ENCODE measurements at places on chromosomes 2 and 18.

DNA sequence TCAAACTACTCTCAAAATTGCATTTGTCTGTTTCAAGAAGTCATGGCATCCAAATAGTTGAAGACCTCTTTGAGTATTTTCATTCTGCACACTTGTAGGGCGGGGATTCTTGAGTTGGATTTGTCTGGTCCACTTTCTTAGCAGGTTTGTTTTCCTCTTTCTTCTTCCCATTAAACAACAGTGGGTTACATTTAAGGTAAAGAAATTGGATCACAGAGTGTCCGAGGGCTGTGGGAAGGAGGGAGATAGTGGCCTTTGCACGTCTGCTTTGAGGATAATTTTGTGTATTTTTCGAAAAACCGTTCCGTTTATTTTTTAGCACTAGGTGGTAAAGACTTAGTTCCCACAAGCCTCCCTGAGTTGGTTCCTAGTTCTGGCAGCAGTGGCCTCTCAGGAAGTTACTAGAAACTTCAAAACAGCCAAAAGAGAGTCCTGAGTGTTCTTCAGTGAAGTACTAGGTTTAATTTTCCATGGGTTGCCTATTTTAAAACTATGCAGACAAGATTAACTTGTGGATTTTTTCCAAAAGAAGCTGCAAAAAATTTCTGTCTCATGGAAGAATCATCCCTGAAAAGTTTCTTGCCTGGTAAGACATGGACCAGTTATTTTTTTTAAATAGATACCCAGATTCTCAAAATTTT is 107.9 kb downstream of the CDC42EP3 start:
- no peak for ATAC-seq

DNA sequence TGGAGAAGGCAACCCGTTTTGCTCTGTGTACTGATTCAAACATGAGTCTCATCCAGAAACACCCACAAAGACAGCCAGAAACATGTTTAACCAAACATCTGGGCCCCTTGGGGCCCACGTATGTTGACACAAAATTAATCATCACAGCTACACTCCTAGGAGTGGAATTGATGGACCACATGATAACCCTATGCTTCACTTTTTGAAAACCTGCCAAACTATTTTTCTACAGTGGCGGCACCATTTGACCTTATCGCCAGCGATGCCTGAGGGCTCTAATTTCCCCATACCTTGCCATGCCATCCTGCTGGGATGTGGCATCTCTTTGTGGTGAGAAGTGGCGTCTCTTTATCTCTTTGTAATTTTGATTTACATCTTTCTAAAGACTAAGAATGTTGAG is 38.5 kb downstream of the PSMG2 start:
- no peak for ATAC-seq

DNA sequence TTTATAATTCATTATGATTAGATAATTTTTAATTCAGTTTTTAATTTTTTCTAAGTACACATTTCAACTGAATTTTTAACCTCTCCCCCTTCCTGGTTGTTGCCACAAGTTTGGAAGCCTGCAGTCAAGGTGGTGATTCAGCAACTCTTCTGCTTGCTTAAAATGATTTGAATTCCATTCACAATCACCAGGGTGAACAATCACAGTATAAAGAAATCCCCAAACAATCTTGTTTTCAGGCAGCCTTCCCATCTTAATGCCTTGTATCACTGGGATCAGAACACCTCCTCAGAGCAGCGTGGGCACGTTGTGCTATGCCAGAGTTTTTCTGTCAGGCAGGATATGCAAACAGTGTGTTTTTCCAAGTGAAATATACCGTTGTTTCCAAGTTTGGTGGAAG is 46.7 kb upstream of the BARD1 start:
- no peak for ATAC-seq

- no peak for ATAC-seq
Observed at GRCh38 chr2:144654523-144654922, 134.6 kb upstream of the ZEB2 start.

DNA sequence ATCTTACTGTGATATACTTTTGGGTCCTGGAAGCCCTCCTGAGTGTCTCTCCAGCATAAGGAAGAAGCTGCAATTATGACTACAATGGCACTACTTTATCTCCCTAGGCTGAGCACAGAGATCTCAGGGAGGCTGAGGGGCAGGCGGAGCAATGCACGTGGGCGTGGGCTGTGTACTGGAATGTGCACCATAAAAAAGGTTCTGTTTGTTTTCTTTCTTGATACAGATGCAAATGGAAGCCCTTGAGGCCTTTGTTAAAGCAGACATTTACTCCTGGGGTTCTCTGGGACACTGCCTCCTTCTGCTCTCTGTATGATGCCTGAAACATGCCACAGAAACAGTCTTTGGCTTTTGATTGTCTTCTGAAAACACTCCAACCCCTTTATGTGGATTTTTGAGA is 79.1 kb upstream of the DLX2 start:
- no peak for ATAC-seq

DNA sequence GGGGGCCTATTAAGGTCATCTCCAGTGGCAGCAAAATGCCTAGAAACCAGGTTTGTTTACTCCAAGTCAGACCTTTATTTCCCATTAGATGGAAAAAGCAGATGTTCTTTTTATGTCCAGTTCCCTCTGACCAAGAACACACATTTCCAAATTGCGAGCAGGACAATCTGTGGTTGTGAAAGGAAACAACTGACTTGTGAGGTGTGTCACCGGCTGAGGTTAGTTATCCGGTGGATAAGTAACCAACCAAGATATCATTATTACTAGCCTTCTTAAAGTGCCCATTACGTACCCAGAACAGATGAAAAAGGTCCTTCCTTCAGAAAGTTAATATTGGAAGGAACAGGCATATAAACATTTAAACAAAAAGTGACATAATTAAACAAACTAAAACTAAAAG is 112.9 kb downstream of the THADA start:
- ATAC-seq, result peak; percentile 74

DNA sequence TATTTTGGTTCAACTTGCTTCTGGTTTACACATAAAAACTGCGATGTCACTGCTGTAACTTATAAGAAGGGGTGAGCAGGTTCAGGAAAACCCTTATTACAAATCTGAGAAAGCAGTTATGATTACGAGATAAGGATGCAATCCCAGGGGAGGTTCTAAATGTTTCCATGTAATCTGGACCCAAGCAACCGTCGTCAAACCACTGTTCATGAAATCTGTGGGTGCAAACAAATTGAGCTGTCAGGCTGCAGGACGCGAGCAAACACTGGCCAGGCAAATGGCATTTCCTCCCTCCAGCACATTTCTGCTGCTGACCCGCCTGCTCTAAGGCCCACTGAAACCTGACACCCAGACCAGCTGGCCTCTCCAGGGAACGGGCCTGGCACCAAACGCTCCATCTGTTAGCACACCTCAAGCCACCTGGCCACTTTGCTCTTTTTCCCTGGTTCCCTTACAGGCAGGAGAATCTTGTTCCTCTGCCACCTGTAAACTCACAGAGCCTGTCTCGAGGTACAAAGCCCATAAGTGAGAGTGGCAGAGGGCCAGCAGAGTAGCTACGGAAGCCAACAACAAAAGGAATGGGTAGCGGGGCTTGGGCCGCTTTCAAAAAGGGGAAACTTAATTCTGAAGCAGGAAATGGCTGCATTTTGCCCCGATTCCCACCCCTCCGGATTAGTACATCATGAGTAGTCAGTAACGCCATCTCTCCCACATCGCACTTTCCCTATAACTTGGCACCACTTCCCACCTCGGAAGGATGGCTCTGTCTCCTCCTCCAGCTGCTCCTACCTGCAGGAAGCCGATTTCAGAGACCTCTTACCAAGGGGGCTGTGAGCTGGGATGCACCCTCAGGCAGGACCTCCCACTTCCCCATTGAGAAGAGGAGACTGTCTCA is 26.5 kb downstream of the CRACDL start:
- peak; percentile 39 for ATAC-seq

DNA sequence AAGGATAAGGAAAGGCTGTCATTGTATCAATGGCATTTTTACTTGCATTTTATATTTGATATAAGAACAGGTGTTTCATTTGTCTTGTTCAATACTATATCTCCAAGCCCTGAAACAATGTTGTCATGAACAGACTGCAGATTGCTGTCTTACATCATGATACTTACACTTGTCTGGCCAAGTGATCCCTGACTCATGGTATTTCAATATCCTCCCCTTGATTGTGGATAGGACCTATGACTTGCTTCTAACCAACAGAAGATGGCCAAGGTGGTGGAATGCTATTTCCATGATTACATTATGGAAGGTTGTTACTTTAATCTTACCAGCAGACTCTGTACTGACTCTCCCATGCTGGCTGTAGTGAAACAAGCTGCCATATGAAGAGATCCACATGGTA is 471.1 kb downstream of the CCDC85A start:
- ATAC-seq, result no peak

- ATAC-seq, result no peak
Observed at GRCh38 chr2:3952866-3953516, 249.6 kb downstream of the DCDC2C start.

- peak; percentile 55 for ATAC-seq
Observed at GRCh38 chr2:195898505-195899191, 170.0 kb downstream of the DNAH7 start.

DNA sequence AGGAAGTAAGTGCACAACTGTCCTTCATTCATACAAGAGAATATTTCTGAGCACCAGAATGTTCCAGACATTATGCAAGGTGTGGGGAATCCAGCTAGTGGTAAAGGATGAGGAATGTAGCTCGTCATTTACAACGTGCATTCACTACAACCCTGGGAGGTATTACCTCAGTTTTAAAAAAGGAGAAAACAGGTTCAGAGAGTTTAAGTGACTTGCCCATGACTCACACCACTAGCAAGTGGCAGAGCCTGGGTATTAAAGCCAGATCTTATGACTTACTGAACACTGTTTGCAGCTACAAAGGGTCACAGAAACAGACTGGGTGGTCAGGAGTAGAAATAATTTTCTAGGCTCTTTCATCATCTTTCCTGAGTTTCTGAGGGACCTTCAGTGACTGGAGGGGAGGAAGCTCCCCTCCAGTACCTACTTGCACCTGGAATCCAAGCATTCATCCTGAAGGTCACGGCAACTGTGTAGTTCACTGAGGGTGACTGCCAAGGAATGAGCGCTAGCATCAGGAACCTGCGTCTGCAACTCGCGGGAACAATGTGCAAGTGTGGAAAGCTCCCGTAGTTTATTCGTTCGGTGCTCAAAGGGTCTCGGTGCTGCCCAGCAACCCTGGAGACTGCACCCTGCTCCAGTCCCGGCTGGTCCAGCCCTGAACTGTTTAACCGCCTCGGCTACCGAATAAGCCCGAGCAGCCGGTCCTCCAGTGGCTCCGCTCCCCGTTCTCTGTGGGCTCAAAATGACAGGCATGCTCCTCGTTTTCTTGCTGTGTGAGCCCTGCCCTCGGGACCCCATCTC is 647 bp downstream of the CCDC121 start:
- peak; percentile 32 for ATAC-seq

DNA sequence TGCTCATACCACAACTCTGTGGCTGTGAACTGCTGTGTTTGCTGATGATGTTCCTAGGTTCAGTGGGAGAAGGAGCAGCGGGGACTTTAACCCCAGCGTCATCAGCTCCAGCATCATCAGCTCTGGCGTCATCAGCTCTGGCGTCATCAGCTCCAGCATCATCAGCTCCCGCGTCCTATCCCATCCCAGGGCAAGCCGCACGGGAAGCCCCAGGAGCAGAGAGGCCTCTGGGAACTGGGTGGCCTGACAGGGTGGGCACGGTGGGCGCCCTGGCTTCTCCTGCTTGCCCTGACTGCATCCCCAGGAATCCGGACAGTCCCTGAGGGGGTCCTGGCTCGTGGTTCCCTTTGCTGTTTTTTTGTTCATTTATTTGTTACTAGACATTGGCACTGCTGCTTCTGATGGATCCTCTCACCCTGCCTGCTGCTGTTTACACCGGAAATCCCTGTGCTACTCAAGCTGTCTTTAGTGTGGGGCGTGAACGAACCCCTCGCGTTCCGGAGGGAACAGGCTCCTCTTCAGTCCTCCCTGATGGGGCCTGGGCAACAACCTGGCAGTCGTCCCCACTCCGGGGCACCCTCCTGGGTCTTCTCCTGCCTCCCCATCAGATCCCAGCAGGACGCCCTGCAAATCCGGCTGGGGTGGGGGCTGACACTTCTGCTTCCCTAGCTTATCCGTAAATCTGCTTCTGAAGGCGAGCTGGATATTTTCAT is 67.1 kb upstream of the PXDN start:
- ATAC-seq, result no peak

DNA sequence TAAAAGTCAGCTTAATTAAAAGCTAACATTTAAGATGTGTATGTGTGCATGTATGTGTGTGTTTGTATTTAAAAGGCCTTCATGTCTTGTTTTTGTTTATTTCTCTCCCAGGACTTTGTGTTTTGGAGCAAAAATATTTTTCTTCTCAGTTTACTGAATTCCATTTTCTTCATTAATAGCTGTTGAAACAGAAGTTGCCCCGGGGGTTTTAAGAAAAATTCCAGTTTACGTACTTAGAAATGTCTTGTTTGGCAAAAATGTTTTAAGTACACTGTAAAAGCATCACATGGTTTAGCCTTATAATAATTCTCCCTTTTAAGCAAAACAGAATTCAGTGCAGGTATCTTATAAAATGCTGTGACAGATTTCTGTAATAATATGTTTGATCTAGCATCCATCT is 1233.0 kb upstream of the NRXN1 start:
- no peak for ATAC-seq

DNA sequence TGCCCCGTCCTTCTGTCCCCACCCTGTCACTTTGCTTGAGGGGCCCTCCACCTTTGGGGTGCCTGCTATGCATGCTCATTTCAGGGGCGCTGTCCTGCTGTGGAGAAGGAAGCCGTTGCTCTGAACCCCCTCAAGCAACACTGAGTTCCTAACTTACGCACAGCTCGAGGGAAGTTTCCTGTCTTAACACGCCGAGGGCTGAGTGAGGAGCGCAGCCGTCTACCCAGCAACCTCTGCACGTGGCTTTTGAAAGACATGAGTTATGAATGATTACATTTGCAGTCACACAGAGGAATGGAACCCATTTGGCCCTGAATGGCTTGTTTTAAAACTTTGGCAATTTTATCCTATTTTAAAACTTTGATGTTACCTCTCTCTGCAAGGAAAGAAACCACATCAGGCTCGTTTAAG is 14.0 kb downstream of the RAMP1 start:
- peak; percentile 31 for ATAC-seq

DNA sequence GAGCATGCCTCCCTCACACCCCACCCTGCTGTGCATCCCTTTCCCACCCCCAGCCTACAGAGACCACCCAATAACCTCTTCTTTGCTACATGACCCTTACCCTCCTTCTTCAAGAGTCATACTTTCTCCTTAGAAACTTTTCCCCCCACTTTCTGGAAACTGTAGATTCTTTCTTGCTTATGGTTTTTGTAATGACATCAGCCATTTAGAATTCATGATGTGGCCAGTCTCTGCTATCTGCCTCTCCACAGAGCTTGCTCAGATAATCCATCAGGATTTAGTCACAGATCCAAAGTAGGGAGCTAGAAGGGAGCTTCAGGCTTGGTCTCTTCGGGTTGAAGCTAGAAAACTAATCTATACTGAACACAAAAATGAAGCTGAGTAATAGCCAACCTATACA is 36.5 kb downstream of the GALM start:
- ATAC-seq, result no peak

DNA sequence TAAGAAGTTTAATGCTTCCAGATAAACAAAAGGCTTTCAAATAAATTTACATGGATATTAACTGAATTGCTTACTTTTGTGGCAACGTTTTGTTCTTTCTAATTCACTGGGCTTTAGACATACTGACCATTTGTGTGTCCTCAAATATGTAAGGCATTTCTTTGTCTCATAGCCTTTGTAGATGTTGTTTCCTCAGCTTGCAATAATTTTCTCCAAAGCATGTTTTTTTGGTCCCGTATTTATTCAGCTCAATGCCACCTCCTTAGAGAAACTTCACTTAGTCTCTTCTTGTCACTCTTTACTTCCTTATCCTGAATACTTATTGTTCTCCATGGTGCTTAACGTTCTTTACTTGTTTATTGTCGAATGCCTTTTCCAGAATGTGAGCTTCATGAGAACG is 98.5 kb downstream of the NUP35 start:
- no peak for ATAC-seq
